ENCODE measurements at places on chromosomes 5 and 9.

- DNase-seq, result no peak
Observed at GRCh38 chr9:37911271-37911681, 7.3 kb upstream of the SLC25A51 start.

GRCh38 chr9:79639354-79639753 is 67.6 kb downstream of the TLE4 start:
- no peak for DNase-seq

- no peak for DNase-seq
Observed at GRCh38 chr5:143213851-143214363, 189.6 kb downstream of the NR3C1 start.

DNA sequence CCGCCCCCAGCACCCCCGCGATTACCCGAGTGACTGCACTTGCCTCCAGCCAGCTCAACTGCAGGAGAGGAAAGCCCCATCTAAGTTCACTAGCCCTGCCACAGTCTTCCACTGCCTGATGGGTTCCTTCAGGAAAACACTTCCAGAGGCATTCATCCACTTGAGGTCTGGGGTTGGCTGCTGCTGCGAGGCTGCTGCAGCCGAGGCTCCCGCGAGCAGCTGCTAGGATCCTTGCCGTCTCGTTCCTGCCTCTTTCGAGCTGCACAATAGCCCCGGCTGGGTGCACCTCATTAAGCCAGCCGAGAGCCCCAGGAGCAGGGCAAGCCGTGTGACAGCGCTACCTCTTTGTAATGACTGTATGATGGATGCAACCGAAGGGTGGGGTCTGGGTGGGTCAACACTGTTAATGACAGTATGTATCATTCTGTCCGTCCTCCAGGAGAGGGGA is 24.2 kb upstream of the ELAVL2 start:
- DNase-seq, result no peak

DNA sequence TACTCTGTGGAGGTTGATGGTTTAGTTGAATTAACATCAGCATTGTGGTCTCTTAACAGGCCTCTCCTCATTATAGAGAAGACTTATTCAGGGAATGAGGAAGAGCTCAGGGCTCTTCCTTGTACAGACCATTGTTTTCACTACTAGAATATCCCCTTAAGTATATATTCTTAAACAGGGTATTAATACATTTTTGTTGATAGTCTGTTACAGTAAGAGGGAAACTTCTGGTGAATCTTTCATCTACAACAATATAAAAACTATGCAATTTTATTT is 330.7 kb downstream of the ADGRV1 start:
- no peak for DNase-seq

- no peak for DNase-seq
Observed at GRCh38 chr9:122327175-122327574, 43.6 kb upstream of the PTGS1 start.

- no peak for DNase-seq
Observed at GRCh38 chr9:129525656-129526196, 95.2 kb downstream of the C9orf50 start.

DNA sequence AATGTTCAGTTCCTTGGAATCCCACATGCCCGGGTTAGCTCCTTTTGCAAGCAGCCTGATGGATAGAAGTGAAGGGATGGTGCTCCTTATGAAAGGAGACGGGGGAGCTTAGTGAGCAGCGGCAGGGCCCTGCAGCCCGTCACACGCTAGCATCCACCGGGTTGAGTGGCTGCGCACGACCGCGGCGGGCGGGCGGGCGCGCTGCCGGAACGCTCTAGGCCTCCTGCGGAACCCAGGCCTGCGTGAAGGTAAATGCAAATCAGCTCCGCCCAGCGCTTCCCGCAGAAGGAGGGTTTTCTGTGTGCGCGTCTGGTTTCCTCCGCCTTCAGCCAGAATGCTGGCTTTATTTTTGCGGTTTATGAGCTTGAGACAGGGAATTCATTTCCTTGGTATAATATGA is 19.8 kb downstream of the IL12B start:
- DNase-seq, result peak; percentile 30

DNA sequence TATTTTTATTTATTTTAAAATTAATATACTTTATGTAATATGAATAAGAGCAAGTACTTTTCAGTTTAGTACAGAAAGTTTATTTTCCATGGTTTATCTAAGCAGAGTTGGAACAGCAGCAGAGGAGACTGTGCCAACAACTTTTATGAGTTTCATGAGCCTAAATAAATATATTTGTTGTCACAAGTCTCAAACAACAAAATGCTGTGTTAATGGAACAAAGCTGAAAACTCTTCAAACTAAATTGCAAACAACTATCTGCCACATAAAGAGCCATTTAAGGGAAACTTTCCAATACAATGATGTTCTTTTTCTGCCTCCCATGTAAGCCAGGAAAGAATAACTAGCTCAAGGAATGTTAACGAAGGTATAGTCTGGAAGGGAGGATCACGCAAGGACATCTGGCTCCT is 96.1 kb downstream of the FBN2 start:
- DNase-seq, result no peak

DNA sequence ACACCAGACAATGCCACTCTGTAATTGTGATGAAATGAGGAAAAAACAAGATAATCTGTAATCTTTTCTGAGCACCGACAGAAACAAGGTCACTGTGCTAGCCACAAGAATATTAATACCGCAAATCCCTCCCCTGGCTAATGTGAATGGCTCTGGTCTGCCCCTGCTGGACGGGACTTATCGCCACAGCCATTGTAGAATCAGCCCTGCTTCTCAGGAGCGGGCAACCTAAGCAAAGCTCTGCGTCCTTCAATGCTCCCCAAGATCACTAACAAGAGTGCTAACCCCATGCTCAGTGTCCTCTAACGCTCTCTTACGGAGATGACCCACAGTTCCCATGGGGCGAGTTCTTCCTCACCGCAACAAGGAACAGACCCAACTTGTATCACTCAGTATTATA is 42.7 kb downstream of the OR2V1 start:
- DNase-seq, result no peak

GRCh38 chr5:120808135-120808534 is 344.0 kb downstream of the PRR16 start:
- no peak for DNase-seq

- no peak for DNase-seq
Observed at GRCh38 chr5:59685793-59686192, 207.7 kb downstream of the PDE4D start.

DNA sequence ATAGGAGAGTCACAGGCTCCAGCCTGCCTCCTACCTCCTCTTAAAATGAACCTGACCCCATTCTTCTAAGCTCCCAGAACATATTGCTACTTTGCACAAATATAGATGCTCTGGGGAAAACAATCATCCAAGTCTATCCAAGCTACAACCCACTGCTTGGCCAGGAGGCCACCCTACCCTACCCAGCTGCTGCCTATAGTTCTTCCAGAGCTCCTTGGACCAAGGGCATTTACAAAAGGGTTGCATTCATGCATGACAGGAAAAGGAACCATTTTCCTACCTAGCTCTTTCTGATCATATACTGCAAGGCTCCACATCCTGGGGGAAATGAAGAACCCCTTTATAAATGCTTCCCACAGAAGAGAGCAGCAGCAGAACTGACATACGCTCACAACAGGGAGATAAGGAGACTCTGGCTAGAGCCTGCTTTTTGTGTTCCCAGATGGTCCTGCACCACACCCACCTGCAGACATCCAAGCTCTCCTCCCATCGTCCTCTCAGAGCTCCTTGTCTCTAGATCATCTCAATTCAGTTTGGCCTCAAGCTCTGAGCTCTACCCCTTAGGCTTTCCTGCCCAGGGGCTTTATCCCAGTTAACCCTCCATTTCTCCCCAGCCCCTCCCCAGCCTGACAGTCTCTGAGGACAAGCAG is 185.5 kb downstream of the SPOCK1 start:
- DNase-seq, result no peak

- no peak for DNase-seq
Observed at GRCh38 chr9:124254261-124254682, 3.5 kb upstream of the NEK6 start.

DNA sequence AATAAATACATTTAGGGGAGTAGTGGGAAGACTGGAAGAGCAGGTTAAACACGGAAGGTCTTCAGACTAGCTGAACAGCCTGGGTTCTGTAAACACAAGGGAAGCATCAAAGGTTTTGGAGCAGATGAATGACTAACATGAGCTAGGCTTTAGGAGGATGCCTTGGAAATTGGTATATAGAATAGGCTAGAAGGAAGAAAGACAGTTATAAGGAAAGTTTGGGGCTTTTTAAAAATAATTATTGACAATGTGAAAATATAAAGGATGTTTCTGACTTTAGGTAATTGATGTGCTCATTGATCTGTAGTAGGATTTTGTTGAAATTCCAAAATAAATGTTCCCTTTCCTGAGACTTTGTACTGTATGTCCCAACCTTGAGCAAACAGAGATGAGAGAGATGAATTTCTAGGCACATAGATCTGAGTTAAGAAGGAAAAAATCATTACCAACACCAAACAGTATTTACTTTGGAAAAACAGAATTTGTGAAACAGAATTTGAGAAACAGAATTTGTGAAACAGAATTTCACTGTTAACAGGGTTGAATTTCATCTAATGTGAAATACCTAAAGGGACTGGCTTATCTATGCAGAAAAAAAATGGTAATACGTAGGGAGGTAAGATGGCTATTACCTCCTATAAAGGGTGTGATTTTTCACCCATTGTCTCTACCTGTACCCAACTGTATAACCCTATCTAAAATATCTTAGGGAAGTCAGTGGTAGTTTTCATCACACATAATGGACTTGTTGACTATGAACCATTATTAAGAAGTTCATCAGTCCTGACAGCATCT is 28.8 kb downstream of the SKP2 start:
- no peak for DNase-seq

- no peak for DNase-seq
Observed at GRCh38 chr5:96374653-96375052, 58.4 kb downstream of the PCSK1 start.

DNA sequence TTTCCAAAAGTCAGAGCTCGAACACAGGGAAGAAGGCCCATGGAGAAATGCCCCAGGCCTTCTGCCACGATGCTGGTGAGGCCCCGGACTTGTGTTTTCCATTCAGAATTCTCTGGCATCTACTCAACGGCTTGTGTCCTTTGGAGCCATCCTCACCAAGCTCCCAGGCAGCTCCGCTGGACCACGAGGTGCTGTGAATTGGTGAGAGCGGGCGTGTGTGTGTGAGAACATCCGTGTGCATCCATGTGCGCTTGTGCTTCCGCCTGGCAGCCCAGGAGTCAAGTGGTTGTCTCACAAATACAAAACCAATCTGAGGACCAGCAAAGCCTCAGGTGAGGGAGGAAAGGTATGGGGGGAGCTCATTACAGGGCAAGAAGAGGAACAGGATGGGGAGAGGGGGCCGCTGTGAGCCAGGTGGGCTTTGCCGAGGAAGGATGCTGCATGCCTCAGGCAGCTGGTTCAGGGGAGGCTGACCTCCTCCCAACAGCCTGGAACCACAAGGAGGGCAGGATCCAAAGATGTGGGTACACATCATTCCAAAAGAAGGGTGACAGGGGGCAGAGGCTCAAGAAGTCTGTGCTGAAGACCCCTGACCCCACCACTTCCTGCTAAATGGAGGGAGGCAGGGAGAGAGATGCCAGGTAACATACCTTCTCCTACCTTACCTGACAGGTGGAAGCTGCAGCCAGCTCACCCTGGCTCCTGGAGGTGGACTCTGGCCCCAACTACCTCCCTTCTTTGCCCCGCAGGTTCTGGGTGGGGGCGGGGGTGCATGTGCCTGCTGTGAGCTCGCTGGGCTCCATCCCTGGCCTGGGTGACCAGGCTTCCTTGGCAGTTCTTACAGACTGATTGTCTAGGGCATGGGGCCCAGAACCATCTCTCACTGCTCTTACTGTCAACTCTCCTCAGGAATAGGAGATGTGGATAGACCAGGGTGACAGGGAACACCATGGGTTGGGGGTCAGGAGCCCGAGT is 196.3 kb downstream of the PAX5 start:
- no peak for DNase-seq

- DNase-seq, result no peak
Observed at GRCh38 chr5:168125445-168126199, 165.8 kb upstream of the WWC1 start.

DNA sequence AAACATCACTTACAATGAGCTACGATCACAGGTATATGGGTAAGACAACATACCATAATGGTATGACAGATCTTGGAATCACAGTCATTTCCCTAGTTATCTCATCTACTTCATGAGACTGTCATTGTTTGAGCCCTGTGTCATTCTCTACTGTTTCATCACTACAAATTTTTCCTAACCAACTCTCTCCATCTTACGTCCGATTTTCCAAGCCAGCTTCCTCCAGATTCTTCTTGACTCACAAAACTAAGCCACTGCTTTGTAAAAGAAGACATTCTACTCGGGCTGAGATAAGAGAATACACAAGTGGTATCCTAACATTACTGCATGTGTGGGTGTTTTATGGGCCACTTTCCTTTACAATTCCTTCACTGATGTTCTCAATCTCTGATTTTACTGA is 49.6 kb downstream of the SERINC5 start:
- DNase-seq, result no peak

DNA sequence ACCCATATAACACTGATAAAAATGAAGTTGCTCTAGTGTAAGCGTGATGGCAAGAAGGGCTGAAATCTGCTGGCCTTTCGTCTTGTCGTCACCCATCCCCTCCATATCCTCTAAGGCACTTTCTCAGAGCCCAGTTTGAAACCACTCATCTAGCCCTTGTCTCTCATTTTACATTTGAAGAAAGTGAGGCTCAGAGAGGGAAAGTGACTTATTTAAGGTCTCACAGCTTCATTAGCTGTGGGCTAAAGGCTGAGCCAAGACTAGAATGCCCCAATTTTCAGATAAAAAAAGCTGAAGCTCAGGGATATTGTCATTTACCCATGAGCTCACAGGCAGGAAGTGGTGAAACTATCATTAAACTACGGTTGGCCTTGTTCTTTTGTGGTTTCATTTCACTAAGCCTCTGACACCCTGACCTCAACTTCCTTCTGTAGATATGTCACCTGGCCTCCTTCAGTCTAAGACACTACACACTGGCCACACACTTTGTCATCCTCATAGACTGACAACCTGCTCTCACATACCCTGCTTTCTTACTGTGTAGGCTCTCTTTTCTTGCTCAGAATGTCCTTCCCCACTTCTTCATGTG is 176.7 kb upstream of the DMAC1 start:
- no peak for DNase-seq

- no peak for DNase-seq
Observed at GRCh38 chr5:133928587-133929393, 39.6 kb downstream of the C5orf15 start.

DNA sequence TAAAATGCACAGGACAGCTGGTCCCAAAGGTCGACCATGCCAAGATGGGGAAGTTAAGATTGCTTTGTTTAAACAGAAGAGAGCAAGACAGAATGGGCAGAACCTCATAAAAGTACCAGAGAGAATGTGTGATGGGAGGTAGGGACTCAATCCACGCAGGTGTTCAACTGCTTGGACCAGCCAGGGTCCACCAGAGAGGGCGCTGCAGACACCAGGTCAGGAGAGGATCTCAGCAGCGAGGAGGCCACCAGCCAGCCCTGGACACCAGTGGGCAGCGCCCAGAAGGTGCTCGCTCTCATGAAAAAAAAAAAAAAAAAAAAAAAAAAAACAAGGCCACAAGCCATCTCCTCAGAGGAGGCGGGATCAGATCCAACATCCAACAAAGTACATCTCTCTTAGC is 81.8 kb downstream of the SHC3 start:
- DNase-seq, result no peak

GRCh38 chr9:130433168-130433946 is 11.4 kb upstream of the ASS1 start:
- peak; percentile 6 for DNase-seq

- DNase-seq, result no peak
Observed at GRCh38 chr9:33124751-33125381, 42.3 kb downstream of the B4GALT1 start.
